CD14-positive monocyte (primary cell): ENCODE measurements at places on chromosomes 4 and X.

DNA sequence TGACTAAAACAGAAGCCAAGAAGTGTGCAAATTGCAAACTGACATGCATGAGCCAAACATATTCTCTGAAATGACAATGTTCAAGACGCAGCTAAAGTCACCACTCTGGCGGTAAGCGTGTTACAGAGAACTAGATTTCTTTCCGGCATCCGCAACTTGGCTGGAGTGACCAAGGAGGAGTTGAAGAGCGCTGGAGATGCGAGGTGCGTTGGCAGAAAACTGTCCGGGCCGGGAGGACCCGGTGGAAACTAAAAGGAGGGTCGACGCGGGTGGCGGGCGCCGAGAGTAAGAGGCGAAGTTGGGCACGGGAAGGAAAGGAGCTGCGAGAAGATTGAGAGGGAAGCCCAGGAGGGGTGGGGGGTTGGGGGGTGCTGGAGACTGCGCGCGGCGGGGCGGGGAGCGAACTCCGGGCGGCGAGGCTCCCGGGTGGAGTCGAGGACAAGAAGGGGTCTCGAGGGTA lies 807 bp downstream of the SEL1L3 start:
- DNase-seq, result peak; percentile 32

- DNase-seq, result peak; percentile 25
Measured at GRCh38 chr4:2059046-2059725, at the start of gene NAT8L. Gene NAT8L, plus strand, starts transcription at chr4:2059327. Its CDS starts 185 bp downstream, at chr4:2059512.

DNA sequence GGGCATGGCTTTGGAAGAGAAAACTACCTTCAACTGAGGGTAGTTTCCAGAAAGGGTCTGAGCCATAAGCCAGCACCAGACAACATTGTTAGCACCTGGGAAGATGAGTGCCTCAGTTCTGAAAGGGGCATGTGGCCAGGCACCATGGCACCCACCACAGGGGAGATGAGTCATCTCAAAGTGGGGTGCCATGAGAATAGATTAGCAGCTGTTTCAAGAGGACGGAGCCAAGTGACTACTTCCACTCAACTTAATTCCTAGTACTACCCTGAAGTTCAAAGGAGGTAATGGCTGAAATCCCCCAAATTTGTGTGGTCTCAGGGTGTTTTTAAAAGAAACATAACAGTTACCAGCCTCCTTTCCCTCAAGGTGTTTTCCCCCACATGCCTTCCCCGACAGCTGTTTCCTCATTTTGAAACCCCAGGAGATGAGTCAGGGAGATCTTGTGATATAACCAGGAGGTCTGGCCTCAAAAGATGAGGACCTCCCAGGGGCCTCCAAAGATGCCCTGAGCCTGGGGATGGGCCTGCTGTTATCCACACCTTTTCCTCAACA lies 27.8 kb upstream of the FTHL17 start:
- DNase-seq, result peak; percentile 60

DNA sequence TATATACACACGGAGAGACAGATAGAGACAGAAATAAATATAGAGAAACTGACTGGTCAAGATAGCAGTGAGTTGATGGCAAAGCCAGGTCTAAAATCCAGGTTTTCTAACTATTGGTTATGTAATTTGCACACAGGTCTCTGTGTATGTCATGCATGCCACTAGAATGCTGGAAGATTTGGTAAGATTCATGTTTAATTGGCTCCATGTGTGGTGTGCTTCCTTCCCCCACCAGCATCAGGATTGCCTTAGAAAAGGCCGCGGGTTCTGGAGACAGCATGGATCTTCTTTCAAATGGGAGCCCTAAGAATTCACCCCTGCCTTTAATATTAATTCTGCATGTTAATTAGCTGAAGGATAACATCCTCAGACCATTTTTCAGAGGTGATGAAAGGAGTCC lies 31.3 kb downstream of the HAND2 start:
- DNase-seq, result no peak

DNA sequence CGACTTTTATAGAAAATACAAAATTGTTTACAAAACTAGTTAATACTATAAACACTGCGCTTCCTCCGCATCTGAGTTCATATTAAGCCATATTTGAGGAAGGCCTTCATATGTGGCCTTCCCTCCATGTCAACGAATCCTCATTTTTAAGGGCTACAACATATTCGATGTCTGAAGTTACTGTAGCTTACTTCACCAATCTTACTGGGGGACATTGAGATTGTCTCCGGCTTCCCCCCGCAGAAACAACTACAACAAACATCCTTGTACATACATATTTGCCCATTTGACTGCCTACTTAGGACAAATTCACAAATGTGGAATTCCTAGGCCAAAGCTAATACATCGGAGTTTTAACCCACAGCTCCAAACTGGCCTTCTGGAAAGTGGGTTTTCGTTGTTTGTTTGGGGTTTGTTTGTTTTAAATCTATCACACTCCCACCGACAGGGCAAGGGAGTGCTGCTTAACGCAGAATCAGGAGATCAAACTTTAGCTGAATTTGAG lies 581 bp upstream of the FAM114A1 start:
- no peak for DNase-seq

DNA sequence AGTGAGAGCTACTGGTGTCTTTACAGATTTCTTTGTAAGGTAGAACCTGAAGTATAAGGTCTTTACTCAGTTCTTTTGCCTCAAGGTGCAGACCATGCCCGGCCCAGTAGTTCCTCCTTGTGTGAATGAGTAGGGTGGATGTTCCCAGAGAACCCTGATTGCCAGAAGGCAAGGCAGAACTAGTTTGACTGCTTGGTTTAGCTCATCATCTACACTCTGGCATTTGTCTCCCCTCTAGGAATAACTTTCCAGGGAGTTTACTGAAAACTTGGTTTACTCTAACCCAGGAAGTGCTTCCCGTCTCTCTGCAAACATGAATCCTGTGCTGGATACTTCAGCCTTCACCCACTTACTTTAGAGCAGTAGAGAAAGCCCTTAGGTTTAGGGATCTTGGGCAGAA lies 29.1 kb downstream of the MCUB start:
- no peak for DNase-seq

DNA sequence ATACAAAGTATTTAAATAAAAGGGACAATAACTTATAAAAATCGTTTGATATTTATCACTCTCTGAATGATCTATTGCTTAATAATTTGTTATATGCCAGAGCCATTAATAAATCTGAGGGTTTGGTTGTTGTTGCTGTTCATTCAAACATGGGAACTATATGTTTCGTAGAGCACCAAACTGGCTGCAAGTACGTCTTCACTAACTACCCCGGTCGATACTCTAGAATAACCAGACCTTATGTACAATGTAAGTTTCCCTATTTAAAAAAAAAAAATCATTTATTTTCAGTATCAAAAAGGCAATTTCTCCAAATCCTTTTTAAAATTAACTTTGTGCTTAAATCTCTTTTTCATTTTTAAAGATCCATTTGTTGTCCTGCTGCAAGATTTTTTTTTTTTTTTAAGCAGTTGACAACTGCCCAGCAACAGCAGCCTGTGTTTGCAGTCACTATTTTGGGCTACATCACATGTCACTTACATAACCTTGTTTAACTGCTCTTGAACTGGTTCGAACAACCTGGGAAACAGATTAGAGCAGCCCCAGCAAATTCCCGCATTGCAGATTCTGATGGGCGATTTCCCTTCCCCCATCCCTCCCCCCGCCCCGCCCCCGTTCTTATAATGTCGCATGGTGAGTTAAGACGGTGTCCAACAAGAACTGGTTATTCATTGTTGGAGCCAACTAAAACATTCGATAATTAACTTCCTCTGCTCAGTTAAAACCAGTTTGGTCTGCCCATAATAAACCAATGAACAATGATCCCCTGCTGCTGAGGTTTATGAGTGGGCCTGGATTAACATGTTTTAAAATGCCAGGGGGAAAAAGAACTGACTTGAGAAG lies 238.9 kb downstream of the NR3C2 start:
- no peak for DNase-seq

DNA sequence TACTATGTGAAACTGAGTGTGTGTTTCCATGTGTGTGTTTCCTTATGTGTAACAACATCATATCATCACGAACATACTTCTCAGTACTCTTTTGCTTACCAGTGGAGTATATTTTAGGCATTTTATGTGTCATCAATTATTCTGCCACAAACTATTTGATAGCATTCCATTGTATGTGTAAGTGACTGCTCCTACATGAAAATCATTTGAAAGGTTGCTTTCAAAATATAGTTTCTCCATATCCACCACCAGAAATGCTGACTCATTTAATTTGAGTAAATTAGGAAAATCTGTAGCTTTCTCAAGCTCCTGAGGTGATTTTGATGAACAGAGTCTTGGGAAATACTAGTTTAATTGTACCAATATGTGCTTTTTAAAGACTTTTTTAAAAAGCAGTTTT lies 376.2 kb downstream of the PCDH18 start:
- no peak for DNase-seq

- DNase-seq, result peak; percentile 12
Measured at GRCh38 chrX:3550160-3550751, 163.2 kb downstream of the PRKX start.

- DNase-seq, result no peak
Measured at GRCh38 chr4:18241727-18242126, 220.2 kb upstream of the LCORL start.

DNA sequence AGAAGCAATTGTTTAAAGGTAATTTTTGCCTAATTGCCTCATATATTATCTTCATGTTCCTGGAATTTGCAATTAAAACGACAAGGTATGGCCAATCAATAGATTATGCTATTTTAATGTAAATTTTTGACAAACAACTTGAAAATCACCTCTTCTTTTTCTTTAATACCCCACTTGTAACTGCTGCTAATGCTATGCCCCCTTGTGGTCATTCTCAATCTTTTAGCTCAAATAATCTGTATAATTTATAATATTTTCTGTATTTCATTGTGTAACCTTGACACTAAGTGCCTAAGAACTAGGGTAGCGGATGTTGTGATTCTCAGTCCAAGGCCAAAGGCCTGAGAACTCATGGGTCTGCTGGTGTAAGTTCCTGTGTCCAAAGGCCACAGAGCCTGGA lies 831.7 kb upstream of the POU3F4 start:
- no peak for DNase-seq

- no peak for DNase-seq
Measured at GRCh38 chr4:94577136-94577535, 125.4 kb downstream of the PDLIM5 start.
